SK-N-SH (cell line): ENCODE measurements at places on chromosomes 6 and 20.

DNA sequence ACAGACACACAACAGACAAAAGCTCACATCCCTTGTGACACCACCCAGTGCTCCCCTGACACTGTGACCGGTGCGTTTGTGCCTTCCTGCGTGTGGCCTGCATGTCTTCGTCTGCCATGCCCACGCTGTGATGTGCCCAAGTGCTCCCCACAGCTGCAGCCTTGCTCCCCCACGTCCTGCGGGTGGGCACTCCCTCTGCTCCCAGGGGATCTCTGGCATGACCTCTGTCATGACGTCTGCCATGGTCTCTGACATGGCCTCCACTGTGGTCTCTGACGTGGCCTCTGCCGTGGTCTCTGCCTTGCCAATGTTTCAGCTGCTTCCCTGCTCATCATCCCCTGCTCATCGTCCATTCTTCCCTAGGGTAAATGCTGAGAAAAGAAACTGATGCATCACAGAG lies 200.9 kb downstream of the DLL1 start:
- no peak for DNase-seq

GRCh38 chr6:75409928-75410327 lies 83.7 kb downstream of the FILIP1 start:
- DNase-seq = no peak

DNA sequence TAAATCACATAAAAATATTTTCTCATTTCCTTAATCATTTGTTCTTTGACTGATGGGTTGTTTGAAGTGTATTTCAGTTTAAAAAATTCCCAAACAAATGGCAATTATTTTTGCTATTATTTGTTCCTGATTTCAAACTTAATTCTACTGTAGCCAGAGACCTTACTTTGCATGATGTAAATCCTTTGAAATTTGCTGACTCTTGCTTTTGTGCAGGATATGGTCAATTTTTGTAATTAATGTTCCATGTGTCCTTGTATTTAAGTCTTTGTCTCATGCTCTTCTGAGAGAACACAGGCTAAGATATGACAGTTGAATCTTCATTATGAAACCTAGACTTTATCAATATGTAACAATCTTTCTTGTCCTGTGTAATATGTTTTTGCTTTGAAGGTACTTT lies 295.0 kb upstream of the CHD6 start:
- DNase-seq = no peak

DNA sequence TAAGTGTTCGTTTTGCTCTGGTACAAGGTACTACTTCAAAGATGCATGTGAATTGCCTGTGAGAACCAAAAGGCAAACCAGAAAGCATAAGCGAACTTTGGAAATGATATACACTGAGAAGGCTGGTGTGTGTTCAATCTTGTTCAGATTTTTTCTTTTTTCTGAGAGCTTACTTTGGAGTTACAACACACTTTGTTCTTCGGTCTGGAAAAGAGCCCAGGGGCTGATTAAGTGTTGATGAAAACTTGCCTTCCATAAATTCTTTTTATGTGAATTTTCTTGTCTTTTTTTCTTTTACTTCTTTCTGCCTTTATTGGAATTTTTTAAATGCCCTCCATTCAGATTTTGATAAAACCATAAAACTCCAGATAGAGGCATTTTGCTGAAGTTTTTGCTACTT lies 395.1 kb upstream of the SASH1 start:
- no peak for DNase-seq

- DNase-seq = no peak
These were observed 653 bp downstream of the NAA20 start for GRCh38 chr20:20017844-20018185.
